ENCODE measurements at places on chromosomes 4 and X.

- no peak for DNase-seq
Measured at GRCh38 chr4:35228313-35228712, 1016.0 kb downstream of the ARAP2 start.

- DNase-seq, result peak; percentile 33
Measured at GRCh38 chrX:17788439-17788838, 51.1 kb downstream of the SCML1 start.

DNA sequence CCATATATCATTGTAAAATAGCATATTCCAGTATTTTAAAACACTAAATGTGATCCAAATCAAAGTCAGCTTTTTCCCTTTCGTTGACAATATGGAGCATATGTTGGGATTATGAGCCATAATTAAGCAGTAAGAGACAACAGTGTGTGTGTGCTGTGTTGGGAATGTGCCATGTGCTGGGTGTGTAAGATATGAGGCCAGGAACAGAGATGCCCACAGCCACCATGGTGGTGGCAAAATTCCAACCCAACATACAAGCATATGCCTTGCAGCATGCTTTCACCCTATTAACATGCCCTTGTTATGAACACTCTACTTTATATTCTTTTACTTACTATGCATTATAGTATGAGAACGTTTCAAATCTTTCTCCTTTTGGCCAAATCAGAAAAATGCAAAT lies 1560.4 kb upstream of the TENM3 start:
- no peak for DNase-seq

GRCh38 chr4:143021384-143021783 lies 163.3 kb upstream of the USP38 start:
- DNase-seq, result no peak

Data from activated CD4-positive, alpha-beta T cell treated with anti-CD3 and anti-CD28 coated beads, Interleukin-2, Interleukin-4, amounts not matched to agents 100 ng/mL and 50 ng/mL, durations not matched to agents 16 hours and 8 hours (primary cell).